ENCODE measurements at places on chromosomes 7 and 10.
A peak's percentile ranks its signal among the peaks of the same experiment; 100 is the strongest.

- DNase-seq, result no peak
Measured at GRCh38 chr10:97185326-97186058, at the start of gene SLIT1. TSS of gene SLIT1 (minus strand) at chr10:97185959. CDS start at chr10:97185674, 285 bp downstream.

- DNase-seq, result no peak
Measured at GRCh38 chr10:23174977-23175512, 17.1 kb upstream of the PTF1A start.

DNA sequence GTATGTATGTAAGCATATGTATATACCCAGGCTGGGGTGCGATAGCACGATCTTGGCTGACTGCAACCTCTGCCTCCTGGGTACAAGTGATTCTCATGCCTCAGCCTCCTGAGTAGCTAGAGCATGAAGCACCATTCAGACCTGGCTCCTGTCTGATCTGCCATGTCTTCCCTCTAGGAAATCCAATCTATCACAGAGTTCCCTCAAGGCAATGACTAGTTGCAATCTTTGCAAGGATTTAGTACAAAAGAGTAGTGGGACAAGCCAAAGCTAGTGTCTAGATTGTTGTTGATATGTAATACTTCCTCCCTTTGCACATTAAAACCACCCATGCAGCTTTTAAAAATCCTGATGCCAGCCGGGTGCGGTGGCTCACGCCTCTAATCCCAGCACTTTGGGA lies 60.5 kb upstream of the PRKAR2B start:
- no peak for DNase-seq

DNA sequence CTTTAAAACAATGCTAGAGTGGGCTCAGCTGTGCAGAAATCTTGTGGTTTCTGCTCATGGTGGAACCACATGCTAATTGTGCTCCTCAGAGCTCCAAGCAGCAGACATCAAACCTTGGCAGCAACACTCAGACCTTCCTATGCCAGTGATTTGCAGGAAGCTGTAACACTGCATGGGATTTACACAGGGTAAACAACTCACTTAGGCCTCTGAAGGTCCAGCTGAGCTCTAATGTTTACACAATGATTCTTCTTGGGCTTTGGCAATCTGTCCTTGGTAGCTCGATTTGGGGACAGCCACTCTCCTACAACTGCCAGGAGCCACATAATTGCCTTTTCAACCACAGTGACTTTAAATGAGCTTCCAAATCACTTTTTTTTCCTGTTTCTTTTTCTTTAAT lies 97.7 kb upstream of the PDLIM1 start:
- no peak for DNase-seq

DNA sequence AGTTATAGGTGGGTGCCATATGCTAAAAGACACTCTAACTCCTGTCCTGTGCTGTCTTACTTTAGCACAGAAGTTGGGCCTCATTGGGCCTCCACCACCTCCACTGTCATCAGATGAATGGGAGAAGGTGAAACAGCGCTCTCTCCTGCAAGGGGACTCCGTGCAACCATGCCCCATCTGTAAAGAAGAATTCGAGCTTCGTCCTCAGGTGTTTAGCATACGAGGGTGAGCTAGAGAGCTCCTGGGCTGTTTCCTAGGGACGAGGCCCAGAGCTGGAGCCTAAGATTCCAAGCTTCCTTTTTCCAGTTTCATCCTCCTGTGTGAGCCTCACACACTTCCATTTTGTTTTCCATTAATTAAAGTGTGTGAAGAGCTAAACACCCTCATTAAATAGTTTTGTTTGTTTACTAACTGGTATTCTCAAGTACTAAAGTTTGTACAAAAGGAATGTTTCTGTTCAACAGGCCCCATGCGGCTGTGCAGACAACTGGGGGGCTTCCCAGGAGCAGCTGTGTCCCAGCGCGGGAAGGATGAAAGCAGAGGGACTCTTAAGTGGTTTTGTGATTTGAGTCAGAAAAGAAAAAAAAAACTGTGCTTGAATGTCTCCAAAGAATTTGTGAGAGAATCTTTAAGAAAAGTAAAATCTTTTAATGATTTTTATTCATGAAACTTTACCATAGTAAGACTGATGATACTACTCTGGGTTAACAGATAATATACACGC lies 14.1 kb downstream of the RNF32 start:
- no peak for DNase-seq

DNA sequence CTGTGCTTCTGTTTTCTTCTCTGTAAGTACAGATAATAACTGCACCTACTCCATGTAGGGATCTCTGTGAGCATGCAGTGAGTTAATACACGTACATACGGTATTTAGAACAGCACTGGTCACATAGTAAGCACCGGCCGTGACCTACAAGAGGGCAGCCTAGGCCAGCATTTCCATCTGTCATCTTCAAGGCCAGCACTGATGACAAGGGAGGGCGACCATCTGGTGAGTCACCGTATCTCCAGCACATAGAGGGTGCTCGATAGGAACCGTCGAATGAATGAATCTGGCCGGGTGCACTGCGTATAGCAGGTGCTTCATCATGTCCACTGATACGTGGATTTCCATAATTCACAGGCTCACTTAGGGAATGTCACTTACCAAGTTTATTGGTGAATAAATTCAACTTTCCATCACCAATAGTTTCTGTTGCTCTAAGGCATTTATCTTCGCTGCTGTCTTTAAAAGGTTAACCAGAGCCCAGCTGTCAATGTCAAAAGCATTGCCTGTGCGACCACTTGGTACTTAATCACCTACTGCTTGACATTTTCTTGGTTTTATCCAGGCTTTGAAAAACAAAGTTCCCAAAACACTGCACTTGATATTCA lies 8.3 kb downstream of the NOD1 start:
- DNase-seq, result peak; percentile 72

DNA sequence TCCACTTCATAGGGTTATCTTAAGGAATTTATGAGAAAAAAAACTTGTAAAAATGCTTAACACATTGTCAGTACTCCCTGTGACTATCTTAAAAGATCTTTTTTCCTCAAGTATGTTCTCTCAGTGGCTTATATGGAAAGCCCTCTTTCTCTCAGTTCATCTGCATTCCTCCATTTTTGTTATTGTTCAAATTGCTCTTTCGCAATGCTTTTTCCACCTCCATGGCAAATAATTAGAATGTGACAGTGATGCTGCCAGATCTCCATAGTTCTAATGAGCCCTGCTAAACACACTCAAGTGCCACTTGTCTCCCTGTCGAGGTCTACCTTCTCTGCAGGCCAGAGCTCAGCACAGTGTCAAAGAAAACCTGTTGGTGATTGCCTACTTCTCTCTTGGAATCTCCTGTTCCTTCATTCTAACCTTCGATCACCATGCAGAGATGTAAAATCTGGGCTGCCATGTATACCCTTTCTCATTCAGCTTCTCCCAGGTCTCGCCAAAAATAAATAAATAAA lies 37.2 kb upstream of the ABCB5 start:
- DNase-seq, result no peak

DNA sequence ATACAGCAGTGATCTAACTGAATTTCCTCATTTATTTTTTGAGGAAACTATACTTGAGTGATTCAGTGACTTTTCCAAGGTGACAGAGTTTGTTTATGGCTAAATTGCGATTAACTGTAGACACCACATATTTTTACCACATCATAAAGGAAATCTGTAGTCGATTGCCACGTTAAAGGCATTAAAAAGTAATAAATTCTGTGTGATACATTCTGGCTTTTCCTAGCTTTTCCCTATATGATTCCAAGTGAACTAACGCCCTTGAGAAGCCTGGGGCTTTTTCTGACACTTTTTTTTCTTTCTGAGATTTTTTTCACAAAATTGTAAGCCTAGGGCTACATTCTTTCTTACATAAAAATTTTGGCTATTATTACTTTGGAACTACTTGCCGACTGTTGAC lies 266.9 kb downstream of the BICC1 start:
- peak; percentile 19 for DNase-seq

DNA sequence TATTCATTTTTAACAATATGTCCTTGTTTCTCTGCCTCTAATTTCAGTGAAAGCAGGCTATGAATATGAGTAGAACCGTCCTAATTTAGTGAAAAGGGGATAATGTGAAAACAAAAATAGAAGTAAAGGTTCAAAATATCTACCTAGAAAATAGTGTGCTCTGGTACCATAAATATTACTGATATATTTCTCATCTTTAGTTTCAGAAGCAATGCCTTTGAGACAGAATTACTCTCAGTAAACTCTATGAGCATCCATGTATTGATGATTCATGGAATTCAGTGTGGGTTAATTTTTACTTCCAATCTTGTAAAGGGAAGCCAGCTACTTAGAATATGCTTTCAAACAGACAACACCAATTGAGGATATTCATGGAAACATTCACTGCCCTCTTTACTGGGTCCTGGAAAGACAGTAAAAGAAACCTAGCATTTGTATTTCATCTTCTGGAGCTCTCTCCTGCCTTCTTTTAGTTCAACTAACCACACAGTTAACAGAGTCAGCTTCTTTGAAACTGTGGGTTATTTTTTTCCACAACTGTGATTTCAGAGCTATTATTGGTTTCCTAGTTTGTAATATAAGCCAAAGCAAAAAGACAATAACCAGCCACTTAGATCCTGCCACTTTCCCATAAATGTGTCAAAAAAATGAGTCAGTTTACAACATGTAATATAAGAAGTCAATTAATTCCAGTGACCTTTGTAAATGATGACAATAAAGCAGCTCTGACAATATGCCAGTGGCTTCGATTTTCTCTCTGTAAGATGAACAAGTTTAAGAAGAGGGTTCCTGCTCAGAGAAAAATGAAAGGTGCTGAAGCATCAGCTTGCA lies 1.7 kb downstream of the LRRN3 start:
- no peak for DNase-seq

DNA sequence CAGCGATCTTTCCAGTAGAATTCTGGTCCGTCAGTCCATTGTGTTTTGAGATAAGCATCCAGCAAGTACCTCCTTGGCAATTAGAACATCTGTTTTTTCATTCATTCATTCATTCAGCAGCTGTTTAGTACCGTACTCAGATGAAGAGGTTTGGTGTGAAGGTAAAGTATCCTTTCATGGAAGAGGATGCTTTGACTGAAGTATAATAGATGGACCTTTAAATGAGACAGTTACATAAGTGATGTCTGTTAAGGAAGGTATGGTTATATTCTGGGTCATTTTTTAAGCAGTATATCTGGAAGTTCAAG lies 1.2 kb downstream of the MAPK8 start:
- no peak for DNase-seq

DNA sequence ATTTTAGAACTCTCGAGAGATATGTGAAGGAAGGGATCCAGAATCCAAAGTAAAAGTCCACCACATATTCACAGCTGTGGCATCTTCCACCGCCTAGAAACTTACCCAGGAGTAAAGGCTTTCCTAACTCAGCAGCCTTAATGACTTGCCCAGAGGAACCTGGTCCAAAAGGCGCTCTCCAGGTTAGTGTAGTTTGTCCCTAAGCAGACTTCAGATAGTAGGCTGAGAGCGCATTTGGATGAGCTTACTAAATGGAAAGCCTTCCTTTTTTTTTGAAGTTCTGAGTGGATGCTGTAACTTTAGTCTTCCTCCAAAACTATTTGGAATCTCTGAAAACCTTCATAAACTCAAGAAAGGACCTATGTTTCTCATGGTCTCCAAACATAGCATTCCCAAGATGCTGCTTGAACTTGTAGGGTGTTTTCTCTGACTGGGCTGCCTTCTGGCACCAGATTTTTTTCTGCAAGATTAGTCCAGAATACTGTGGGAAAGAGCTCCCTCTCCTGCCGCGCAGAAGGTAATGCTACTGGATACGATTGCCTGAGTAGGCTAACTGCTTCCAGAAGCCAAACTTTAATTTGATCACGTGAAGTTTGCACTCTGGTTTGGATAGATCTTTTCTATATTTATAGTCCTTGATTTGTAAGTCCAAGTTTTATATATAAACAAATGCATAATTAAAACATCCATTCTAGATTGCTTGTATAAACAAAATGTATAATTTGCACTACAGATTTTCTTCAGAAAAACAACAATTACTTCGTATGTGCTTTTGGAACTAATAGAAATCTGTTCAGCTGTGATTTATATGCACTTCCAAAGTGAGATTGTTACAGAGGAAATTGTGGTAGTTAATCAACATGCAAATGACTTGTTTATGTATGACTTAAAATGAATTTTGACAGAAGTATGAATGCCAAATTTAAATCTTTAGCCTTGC lies 19.6 kb upstream of the GPR37 start:
- DNase-seq, result peak; percentile 75

DNA sequence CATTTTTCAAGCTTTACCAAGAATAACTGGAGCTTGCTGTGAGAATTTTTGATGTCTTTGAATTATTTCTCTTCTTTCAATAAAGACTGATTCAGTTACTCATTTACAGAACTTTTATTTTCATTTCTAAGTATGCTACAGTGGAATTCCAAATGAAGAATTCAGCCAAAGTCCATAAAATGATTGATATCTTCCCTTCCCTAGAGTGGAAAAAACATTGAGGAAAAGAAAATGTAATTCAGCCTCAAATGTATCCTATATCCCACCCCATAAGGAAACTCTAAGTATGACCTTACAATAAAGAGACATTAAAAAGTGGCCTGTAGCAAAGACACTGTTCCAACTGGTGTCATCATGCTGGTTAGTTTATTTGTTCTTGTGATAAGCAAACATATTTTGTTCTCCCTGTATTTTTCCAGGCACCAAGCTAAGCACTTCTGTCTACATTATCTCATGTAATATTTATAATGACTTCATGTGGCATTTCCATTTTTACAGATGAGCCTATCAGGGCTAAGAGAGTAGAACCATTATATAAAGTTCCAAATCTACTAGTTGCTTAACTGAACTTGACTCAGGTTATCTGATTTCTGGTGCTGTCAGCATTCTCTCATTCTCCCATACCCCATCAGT lies 450.4 kb downstream of the NEBL start:
- no peak for DNase-seq

DNA sequence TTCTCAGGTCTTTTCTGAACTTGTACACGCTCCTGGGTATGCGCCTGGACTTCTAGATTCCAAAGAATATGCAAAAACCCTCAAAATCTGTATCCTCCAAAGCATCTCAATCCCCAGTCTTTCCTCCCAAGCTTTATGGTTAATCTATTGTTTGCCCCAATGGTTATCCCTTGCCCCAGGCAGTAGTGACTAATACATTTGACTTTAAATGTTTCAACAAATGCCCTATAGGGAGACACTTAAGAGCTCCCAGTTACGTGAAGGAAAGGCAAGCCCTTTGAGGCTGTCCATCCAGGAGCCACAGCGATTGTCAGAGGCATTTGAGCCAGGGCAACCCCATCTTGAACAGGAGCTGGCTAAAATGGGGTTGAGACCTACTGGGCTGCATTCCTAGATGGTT lies 12.7 kb upstream of the FOXL3 start:
- DNase-seq, result no peak

DNA sequence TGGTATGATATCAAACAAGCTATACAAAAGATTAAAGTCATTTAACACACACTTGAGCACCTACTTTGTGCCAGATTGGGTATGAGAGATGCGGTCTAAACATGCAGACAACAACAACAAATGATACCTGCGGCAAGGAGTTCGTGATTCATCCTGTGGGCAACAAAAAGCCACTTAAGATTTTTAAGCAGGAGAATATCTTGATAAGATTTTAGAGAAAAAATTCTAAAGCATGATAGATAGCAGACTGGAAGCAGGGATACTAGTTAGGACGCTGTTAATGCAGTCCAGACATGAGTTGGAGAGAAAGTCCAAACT lies 1.6 kb upstream of the KBTBD2 start:
- DNase-seq, result no peak
